ENCODE measurements at places on chromosomes 3 and 15.

DNA sequence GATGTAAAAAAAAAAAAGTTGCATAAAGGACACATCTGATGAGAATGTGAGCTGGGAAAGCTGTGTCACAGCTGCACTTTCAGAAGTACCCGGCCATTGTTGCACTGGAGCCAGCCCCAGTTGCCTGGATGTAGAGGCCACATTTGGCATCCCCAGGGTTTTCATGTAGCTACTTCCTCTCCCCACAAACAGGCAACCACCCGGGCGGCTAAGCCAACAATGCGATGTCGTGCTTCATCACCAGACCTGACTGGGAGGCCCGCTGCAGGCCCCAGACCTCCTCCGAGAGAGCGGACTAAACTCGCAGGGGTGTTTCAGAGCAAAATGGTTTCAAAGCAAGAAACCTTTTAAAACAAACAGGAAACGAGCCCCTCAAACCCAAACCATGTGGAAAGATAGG lies 142.3 kb downstream of the TMCO5A start:
- no peak for DNase-seq

- DNase-seq, result no peak
These were observed 7.2 kb upstream of the PPM1L start for GRCh38 chr3:160748787-160749186.

DNA sequence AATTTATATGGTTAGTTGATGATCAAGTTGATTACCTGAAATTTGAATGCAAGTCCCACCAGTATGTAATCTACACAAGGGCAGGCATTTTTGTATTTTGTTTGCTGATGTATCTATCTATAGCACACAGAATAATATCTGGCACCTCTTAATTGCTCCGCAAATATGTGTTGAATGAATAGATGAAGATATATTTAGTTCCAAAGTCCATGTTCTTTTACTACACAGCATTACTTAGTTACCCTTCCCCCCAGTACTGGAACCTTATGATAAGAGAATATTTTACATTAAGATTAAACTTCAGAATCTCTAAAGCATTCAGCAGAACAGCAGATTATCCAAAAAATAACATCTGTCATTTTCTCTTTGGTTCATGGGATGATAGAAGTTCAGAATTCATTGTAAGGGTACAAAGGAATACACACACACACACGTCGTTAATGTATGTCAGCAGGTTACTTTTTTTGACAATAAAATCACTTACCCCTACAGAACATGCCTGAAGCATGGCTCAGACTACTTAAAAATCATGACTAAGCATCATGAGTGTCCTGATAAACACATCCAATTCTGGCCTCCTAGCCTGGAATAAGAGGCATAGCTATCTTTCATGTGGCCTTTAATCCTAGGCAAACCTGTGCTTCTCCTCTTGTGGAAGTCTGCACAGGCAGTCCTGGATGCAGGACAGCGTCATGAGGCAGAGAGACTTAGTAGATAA lies 148.9 kb upstream of the TBC1D5 start:
- DNase-seq, result no peak

GRCh38 chr15:95591886-95592285 lies 738.6 kb upstream of the NR2F2 start:
- no peak for DNase-seq

- no peak for DNase-seq
These were observed 203.9 kb downstream of the NEK10 start for GRCh38 chr3:27165321-27165721.

- peak; percentile 58 for DNase-seq
These were observed 10.5 kb upstream of the EIF4A2 start for GRCh38 chr3:186772701-186773417.

DNA sequence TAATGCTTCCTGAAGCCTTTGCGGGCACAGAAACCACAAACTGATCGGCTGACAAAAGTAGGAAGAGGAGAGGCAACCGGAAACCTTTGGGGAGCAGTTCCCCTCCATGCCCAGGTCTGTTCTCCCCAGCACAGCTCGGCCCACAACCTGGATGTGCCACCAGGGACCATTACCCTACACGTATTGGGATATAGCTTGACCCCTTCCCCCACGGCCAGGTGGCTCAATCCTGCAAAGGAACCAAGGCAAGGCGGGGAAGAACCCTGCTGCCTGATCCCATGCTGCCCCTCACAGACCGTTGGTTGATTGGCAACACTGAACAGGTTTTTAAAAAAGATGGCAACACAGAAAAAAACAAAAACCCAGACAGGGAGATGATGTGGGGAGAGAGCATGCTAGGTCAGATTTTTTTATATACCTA lies 19.7 kb upstream of the TCAIM start:
- no peak for DNase-seq

GRCh38 chr3:115628075-115628412 lies 4.7 kb downstream of the GAP43 start:
- DNase-seq, result no peak

DNA sequence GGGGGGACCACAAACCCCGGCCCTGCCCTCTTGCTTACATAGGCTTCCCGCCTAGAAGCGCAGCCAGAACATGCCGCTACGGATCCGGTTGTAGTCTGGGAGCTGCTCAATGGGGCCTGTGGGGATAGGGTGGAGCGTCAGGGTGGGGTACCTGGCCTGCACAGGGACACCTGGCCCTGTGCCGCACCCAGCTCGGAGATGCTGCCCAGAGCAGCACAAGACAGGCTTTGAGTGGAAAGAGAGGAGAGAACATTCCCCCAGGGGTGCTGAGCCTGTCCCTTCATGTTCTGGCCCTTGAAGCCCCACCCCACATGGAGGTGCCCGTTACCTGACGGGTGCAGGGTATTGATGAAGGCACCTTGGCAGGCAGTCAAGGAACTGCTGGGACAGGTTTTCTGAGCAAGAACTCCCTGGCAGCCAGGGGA lies 4.0 kb upstream of the COL7A1 start:
- DNase-seq, result no peak

DNA sequence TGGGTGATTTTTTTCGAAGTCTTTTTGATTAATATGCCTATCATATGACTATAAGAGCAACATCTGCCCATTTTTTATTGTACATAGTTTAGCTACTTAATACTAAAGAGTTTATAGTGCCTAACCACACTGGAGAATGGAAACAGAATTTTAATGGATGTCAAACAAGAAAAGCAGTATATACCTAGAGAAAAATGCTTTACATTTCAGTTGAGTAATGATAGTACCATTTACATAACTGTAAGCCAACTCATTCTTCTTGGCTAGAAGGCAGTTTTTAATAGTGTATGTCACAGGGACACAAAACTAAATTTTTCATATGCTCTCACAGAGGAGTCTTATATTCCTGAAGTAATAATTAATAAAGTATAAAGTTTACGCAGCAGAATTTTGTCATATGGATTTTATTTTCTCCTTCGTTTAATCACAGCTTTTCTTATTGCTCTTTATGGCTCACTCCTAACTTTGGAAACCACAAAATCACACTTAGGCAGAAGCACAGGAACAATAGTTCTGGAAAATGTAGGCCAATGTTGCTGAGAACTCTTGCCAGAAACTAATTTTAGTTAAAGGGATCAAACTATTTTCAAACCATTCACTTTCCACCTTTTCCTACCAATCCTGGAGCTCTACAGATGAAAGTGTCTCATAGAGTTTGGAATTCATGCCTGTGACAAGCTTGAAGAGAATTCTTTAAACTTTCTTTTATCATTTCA lies 243.6 kb downstream of the ZIC1 start:
- DNase-seq, result no peak

- DNase-seq, result no peak
These were observed 59.7 kb upstream of the MBNL1 start for GRCh38 chr3:152209060-152209459.

GRCh38 chr3:101900316-101900715 lies 51.0 kb downstream of the NFKBIZ start:
- no peak for DNase-seq

GRCh38 chr3:185089343-185089742 lies 63.5 kb downstream of the C3orf70 start:
- DNase-seq, result no peak

- no peak for DNase-seq
These were observed 39.2 kb downstream of the ACAA1 start for GRCh38 chr3:38097446-38098375.

- DNase-seq, result peak; percentile 51
These were observed 68.9 kb downstream of the SMAD3 start for GRCh38 chr15:67134067-67134838.

- peak; percentile 61 for DNase-seq
These were observed 112.1 kb upstream of the ICE2 start for GRCh38 chr15:60590935-60591495.

DNA sequence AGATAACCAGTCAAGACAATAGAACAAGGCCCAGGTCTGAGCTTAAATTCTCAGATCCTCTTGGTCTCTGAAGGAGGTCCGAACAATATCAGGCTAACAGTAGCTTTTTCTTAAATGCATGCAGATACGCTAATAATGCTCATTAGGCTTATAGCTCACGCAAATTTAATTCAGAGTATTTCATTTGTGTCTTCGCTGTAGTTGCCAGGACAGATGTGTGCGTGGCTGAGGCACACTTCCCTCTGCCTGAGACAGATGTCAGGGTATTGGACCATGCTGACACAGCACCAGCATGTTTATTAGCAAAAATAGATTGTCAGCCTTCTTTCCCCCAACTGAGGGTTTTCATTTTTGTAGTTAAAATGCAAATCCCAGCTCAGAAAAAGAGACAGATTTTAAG lies 102.9 kb upstream of the BFSP2 start:
- DNase-seq, result no peak

DNA sequence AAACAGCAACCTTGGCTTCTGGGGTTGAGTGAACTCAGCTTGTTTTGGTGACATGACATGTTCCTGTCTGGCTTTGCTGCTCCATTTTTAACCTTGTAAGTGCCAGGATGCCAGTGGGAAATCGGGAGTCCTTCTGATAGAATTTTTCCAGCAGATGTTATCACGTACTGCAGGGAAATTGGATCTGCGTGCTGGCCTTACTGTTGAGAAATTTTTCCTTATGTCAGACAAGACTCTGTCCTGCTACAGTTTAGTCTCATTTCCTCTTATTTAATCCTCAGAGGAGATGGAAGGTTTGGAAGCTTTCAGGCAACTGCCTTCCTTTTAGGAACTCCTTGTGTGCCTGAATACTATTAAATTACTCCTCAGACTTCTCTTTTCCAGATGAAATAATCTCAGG lies 80.6 kb downstream of the PGPEP1L start:
- no peak for DNase-seq

GRCh38 chr3:59695860-59696259 lies 646.0 kb upstream of the CFAP20DC start:
- DNase-seq, result no peak

DNA sequence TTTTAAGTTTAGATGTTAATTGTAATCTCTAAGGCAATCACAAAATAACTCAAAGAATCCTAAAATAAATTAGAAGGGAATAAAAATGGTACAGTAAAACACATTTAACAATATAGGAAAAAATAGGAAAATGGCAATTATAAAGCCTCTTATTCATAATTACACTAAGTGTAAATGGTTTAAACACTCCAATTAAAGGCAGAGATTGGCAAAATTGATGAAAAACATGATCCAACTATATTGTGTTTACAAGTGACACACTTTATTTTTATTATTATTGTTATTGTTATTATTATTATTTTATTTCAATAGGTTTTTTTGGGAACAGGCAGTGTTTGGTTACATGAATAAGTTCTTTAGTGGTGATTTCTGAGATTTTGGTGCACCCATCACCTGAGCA lies 48.7 kb upstream of the DYNC1LI1 start:
- DNase-seq, result no peak

- peak; percentile 40 for DNase-seq
These were observed 47.3 kb downstream of the EIF3J start for GRCh38 chr15:44584162-44584749.

DNA sequence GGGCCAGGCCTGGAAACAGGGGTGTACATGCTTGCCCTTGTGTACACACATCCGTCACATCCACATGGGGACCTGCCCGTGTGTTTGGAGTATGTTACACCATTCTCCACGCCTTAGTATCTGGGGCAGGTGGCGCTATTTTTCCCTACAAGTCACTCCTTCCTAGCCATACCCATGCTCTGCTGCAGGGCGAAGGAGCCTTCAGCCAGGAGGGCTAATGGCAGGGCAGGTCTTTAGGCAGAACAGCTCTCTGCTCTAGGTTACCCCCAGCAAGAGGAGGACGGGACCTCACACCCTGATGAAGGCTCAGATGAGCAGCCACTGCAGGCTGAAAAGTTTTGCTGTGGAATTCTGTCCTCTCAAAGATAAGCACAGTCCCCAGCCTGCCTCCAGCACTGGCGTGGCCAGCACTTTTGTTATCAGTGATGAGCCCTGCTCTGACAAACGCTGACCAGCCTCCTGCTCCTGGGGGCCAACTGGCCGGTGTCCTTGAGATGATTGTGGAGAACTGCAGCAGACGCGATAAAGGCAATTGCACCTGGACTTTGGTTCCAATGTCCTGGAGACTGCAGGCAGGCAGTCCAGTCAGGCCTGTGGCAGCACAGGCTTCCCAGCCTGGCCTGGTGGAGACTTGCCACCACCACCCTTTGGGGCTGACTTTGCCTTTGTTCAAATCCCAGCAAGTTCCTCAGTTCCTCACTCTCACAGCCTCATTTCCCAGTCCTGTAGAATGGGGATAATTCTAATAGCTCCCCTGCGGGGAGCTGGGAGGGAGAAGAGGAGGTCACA lies 19.8 kb upstream of the PIGZ start:
- no peak for DNase-seq

GRCh38 chr3:175226444-175226843 lies 367.3 kb downstream of the NAALADL2 start:
- no peak for DNase-seq

- no peak for DNase-seq
These were observed 35.0 kb downstream of the ST6GAL1 start for GRCh38 chr3:186965141-186965879.

- no peak for DNase-seq
These were observed 296.2 kb downstream of the ZBTB20 start for GRCh38 chr3:114850898-114851297.

DNA sequence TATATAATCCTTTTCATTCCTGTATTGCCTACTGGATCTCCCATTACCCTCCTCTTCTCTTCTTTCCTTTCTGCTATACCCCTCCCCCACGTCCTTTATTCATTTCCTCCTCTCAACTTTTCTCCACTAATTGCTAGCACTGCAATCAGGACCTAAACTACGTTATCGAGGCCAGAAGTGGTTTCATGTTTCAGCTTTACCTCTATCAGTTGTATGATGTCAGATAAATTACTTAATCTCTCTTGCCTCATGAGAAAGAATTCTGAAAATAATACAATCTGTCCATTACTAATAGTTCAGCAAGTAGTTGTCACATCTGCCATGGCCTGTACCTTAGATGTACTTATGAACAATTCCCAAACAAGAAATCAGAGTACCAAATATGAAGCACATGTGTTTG lies 10.6 kb downstream of the POPDC2 start:
- DNase-seq, result no peak

- no peak for DNase-seq
These were observed 31.2 kb downstream of the SATB1 start for GRCh38 chr3:18393906-18394305.
